Stimulated activated CD8-positive, alpha-beta memory T cell treated with anti-CD3 and anti-CD28 coated beads, Interleukin-12 subunit alpha, Interleukin-12 subunit beta, amount 100 ng/mL, for 1 hour (primary cell): ENCODE measurements at places on chromosomes 5 and 9.
A peak's percentile ranks its signal among the peaks of the same experiment; 100 is the strongest.

DNA sequence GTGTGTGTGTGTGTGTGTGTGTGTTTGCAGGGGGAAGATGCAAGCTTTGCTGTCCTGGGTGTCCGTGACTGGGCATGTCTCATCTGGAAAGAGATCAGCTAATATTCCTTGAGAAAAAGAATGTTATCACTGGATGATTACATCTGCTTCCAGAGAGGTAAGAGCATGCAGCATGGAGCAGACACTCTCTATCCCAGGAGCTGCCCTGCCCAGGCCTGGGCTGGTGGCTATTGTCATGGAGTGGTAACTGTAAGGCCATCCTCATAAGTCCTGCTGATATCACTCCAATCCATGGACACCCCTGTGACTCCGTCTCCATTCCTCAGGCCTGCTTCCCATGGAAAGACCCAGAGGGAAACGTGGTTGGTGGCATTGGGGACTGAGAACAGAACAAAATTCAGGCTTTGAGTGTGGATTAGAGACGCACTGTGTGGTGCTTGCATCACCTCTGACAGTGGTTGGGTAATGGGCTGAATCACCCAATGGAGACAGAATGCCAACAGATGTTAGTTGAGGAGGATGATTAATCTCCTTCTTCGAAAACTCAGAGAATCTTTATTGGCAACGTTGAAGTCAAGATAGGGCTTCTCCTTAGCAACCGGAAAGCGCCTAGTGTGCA, 52.0 kb upstream of the KCNIP1 start:
- no peak for DNase-seq

DNA sequence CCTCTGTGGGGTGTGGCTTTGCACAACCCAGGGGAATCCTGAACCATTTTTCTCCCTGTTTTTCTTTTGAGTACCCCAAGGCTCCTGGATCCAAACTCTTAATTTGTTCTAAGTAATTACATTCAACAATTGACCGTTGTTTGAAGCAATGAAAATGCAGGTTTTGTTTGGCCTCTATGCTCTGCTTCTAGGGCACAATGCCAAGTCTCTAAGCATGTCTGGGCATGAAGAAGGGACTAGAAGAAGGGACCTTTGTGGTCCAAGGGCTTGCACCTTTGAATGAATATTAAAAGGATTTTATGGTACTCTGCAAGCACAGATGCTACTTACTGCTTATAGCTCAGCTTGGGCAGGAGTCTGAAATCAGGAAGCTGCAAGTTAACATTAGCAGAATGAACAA, 6.6 kb upstream of the ENC1 start:
- no peak for DNase-seq

- no peak for DNase-seq
Observed at GRCh38 chr9:130857864-130858738, 23.0 kb downstream of the ABL1 start.

GRCh38 chr5:97365163-97365845, 182.3 kb upstream of the RIOK2 start:
- no peak for DNase-seq

DNA sequence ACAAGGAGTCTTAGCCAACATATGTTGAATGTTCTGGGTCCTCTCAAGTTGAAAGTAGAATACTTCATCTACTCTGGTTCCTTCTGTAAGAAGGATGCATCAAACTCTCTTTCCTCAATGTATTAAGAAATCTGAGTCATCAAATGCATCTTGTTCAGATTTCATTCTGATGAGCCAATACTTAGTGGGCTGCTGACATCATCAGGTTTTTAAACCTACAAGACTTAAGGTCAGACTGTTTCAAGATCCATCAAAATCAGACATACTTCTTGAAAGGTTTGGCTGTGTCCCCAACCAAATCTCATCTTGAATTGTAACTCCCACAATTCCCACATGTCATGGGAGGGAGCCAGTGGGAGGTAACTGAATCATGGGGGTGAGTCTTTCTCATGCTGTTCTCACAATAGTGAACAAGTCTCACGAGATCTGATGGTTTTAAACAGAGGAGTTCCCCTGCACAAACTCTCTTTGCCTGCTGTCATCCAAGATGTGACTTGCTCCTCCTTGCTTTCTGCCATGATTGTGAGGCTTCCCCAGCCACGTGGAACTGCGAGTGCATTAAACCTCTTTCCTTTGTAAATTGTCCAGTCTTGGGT, 168.8 kb downstream of the RAPGEF6 start:
- no peak for DNase-seq

DNA sequence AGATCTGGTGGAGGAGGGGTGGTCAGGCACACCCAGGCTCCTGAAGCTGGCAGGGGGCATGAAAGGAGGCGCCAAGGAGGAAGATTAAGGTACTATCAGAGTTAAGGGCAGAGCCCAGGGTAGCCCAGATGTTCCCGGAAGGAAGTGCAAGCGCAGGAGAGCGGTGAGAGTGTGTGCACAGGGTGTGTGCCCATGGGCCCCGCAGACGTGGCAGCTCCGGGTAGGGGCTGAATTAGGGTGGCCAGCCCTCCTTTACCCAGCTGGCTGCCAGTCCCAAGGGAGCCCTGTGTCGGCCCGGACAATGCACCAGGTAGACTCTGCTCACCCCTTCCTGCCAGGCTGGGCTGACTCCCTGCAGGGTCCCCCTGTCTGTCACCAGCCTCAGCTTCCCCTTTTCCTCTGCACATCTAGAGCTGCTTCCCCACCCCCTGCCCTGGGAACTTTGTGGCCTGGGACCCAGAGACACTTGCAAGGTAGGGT, at the start of gene SMIM33:
SMIM33 (plus strand) TSS at position 184 of the 480 bp plus-strand sequence; CDS start at position 302, 118 bp downstream.
- no peak for DNase-seq

- DNase-seq, result no peak
Observed at GRCh38 chr5:101390151-101390908, 487.2 kb upstream of the ST8SIA4 start.

DNA sequence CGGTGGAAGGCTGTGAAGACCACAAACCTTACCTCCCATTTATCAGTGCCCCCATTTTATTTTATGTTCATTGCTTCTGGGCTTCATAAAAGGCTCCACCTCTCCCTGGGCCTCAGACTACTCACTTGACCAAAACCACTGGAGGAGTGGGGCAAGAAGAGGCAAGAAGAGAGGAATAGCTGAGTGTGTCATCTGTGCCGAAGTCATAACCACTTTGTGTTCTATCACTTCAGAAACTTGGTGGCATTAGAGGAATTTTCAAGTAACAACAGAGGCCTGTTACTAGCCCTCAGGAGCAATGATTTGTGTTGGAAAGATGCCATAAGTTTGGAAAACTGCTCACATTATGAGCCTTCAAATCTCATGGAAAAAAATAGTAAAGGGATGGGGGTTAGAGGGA, 88.7 kb upstream of the PIK3R1 start:
- DNase-seq, result no peak

- DNase-seq, result peak; percentile 80
Observed at GRCh38 chr9:129202613-129203555, 24.8 kb upstream of the IER5L start.

- DNase-seq, result no peak
Observed at GRCh38 chr5:87103616-87104287, 163.9 kb upstream of the RASA1 start.

- no peak for DNase-seq
Observed at GRCh38 chr9:16543686-16544085, 326.8 kb downstream of the BNC2 start.

DNA sequence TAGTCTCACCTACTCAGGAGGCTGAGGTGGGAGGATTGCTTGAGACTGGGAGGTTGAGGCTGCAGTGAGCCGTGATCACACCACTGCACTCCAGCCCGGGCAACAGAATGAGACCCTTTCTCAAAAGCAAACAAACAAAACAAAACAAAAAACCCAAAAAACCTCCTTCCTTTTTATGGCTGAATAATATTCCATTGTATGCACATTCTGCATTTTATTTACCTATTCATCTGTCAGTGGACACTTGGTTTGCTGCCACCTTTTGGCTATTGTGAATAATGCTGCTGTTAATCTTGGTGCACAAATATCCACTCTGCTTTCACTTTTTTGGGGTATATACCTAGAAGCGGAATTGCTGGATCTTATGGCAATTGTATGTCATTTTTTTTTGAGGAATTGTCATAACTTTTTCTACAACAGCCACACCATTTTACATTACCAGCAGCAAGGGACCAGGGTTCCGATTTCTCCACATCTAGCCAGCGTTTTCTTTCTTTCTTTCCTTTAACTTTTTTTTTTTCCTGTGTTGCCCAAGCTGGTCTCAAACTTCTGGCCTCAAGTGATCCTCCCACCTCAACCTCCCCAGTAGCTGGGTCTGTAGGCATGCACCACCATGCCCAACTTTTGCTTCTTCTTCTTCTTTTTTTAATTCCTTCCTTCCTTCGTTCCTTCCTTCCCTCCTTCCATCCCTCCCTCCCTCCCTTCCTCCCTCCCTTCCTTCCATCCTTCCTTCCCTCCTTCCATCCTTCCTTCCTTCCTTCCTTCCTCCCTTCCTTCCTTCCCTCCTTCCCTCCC, 30.6 kb downstream of the NKX2-5 start:
- no peak for DNase-seq

DNA sequence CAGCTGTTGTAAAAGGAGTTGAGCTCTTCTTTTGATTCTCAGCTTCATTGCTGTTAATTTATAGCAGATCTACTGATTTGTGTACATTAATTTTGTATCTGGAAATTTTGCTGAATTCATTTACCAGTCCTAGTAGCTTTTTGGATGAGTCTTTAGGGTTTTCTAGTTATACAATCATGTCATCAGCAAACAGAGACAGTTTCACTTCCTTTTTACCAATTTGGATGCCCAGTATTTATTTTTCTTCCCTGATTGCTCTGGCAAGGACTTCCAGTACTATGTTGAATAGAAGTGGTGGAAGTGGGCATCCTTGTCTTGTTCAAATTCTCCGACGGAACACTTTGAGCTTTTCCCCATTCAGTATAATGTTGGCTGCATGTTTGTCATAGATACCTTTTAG, 398.9 kb upstream of the POU5F2 start:
- no peak for DNase-seq
